ENCODE measurements at places on chromosomes 5 and 9.

- no peak for DNase-seq
Observed at GRCh38 chr9:134868751-134869553, 11.7 kb upstream of the FCN2 start.

DNA sequence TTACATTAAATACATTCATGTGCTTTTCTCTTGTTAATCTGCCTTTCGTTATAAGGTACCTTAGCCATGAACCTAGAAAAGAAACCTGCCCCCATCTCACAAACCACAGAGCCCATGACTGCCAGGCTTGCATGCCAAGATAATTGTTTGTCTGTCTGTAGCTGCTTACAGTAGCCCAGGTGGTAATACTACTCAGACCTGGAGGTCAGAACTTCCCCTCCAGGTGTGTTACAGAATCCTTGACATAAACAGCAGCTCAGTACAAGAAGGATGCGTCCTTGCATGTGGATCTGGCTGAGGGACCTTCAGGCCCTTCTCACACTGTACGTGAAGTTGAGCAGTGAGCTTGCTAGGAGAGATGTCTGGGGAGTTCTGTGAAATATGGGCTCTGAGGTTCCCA, 291.4 kb downstream of the CSNK1G3 start:
- DNase-seq = no peak

- DNase-seq = no peak
Observed at GRCh38 chr9:84592918-84593317, 76.6 kb upstream of the NTRK2 start.

- peak; percentile 76 for DNase-seq
Observed at GRCh38 chr5:150656191-150657132, 4.6 kb upstream of the MYOZ3 start.

- DNase-seq = no peak
Observed at GRCh38 chr5:2755076-2755680, 3.7 kb upstream of the IRX2 start.

GRCh38 chr5:14663734-14664269, 716 bp upstream of the OTULIN start:
- peak; percentile 35 for DNase-seq

DNA sequence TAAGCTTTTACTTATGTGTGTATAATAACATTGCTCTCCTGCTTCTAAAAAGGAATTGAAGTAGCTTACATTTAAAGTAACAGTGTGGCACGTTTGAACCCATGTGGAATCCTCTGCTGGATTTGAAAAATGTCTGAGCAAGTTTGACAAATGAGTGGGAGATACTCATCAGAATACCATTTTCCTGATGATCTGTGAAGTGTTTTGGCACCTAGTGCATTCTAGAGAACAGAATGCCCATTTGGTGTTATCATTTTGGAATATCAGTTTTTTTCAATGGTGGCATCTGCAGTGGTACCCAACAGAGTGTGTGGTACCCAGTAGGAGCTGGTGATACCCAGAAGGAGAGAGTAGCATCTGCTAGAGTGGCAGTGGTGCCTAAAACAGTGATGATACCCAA, 471.1 kb downstream of the PLK2 start:
- DNase-seq = no peak

DNA sequence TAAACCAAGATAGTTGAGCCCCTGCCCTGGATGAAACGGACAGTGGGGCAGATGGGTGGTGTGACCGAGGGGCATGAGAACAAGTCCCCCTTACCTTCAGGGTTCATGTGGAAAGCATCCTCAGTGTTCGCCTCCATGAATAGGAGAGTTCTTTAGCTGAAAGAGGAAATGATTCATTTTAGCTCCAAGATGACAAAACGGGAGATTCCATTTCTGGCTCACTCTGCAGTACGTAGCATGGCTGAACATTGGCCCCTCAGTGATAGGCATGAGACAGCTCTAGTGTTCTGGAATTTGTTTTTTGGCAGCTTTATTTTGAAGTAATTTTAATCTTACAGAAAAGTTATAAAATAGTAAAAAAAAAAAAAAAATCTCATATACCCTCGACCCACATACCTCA, 70.2 kb upstream of the AGXT2 start:
- no peak for DNase-seq

DNA sequence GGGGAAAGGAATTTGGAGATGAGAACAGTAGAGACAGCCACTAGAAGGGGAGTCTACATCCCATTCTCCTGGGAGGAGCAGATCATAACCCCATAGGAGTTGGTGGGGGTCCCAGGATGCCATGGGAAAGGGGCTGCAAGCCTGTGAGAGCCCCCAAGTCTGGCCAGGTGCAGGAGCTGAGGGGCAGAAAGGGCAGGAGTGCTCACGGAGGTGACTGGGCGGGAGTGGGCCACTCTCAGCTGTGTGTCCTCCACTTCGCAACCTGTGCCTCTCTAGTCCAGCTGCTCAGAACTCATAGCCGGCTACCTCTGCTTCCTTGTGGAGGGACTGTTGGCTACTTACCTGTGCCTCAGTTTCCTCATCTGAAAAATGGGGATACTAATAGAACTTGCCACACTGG, 263.9 kb downstream of the FSTL4 start:
- no peak for DNase-seq

DNA sequence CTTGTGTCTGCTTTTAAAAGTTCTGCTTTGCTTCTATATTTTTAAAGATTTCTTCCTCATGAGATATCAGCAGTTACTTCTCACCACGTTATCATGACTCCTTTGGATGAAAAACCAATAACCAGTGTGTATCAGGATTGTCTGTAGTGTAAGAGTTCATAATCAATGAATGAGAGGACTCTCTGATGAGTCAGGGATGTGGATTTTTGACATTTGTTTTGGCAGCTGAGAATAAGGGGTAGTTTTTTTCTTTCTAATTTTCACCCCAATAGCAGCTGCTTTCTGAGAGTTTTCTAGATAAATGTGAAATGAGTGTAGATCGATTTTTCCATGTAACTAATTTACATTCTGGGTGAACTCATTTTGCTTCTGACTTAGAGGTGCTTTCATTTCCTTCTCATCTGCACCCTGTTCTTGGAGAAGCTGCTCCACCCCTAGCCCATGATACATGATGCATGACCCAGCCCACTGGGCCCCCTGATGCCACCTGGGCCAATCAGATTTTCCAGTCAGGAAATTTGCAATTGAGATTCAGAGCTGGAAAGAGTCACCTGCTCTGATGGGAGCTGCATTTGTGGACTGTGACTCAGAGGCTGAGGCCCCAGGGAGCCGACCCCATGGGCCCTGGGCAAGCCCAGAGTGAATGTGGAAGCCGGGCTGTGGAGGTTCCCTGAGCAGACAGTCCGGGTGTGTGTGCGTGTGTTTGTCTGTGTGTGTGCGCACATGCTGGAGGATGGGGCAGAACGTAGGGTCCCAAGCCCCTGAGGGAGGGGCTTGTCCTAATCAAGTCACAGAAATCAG, 159.3 kb downstream of the RGS3 start:
- DNase-seq = peak; percentile 88

DNA sequence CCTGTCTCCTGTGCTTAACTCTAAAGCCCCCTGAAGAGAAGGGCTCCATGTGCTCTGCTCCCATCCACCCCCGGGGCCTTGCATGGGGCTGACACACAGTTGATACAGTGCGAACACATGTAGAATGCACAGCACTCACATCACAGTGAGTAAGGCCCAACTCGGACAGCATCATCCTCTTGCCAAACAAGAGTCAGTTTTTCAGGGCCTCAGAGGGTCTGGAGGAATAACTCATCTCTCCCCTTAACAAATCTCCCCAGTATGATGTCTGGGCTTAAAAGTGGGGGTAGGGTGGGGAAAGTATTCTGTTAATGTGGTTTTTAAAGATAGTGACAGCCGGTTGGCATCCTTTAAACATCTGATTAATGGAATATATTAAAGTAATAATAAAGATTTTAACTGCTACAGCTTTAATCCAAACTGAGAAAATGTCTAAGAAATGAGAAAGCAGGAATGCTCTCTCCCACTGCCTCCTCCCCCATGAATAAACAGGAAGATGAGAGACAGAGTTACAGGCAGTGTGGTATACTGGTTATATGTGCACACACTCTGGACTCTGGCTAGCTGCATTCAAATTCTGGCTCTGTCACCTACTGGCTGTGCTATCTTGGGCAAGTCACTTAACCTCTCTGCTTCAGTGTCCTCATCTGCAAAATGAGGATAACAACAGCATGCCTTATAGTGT, 22.5 kb downstream of the APBA1 start:
- no peak for DNase-seq

DNA sequence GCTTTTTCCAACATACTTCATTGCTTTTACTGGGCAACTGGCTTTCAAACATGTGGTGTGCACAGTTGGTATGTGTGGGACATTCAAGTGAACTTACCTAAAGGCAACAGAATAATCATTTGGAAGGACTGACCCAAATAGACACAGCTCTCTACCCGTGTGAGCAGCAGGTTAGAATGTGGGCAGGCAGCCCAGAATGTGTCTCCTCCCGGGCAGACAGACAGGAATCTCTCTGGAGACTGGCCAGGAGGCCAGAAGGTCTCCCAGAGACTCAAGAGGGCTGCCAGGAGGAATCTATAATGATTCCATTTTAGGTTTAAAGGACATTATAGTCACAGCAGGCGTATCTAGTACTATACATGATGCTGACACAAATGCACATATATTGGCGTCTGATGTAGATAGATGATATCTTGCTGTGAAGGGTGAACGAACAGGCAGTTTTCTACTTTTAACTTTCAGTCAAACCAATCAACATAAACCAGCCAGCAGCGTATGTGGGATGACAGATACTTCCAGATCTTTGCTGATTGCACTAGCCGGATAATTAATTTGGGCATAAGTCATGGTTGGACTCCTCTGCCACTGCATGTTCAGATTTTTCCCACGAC, 297.4 kb upstream of the ZNF608 start:
- DNase-seq = no peak

GRCh38 chr5:42566652-42567295, 143.5 kb downstream of the GHR start:
- DNase-seq = no peak

DNA sequence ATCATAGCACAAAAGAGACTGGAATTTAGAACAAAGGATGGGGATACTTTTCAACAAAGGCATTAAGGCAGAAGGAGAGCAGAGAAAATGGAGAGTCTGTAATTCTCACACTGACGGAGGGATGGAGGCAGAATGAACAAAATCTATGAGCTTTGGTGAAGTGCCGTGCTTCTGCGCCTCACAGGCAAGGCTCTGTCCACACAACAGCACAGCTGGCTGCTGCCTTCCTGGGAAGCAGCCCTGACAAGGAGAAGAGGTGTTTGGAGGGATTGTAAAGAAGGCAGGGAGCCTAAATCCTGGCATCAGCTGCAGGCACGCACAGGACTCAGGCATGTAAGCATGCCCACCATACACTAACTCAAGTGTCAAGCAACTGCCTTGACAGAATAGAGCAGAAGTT, 485.2 kb upstream of the KIF2A start:
- DNase-seq = no peak

- no peak for DNase-seq
Observed at GRCh38 chr5:16755641-16756040, 138.8 kb upstream of the RETREG1 start.

DNA sequence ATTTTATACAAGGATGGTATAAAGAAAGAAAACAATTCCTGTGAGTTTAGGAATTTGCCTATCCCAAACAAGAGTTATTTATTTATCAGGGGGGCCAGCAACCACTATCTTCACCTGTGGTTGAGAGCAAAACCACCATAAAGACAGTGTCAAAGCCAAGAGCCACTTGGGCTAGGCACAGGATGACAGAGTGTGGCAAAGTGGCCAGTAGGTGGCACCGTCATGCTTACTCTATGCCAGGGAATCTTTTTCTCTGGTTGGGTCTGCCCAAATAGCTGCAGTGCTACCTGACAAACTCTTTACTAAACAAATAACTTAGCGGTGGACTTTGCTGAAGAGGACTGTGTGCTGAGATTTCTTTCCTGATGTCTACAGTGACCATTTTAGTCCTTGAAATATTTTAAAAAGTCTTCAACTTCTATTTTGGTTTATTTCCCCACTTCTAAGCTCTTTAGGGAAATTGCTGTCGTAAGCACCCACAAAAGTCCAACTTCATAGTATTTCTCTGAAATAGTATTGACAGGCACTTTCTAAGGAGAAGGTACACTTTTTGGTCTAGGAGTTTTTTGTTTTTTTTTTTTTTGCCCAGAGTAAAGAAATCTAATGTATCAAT, 285.0 kb downstream of the RFX3 start:
- DNase-seq = peak; percentile 77

DNA sequence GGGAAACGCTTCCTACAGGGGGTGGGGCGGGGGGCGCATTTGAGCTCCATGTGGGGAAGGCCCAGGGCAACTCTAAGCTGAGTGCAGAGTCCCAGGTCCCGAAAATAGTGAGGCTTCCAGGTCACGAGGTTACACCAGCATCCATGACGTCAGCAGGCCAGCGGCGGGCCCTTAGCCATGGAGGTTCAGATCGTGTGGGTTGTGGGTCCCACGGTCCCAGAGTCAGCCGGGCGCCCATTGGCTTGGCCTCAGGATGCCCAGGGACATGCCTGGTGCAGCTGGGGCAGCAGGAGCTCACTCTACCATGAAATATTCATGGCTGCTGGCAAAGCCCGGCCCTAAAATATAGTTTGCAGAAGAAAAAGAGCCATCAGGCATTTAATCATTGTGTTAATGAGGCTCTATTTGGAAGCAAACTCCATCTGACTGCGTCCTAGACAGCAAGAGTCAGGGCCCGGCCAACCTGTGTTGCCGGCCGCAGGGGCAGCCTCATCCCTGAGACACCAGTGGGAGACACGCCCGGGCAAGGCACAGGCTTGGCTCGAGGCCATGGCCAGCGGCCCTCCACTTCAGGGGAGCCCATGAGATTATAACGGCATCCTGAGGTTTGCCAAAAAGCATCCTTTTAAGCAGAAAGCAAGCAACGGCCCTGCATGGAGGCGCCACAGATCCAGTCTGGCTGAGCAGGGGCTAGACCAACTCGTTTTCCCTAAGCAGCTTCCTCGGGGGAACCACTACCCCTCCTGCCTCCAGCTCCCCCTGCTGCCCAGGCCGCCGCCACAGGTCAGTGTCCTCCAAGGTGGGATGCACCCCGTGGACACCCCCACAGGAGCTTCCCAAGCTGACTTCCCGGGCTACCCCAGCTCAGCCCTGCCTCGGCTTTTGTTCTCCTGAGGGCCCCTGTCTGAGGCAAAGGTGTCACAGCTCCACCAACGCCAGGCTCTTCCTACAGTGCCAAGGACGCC, 108.9 kb upstream of the PPP1R26 start:
- DNase-seq = no peak

Measured in stimulated activated CD4-positive, alpha-beta T cell treated with anti-CD3 and anti-CD28 coated beads, Interleukin-15, amount 100 ng/mL, for 24 hours (primary cell).